ENCODE measurements at places on chromosomes 2 and 18.

- DNase-seq = no peak
These were observed 12.8 kb downstream of the SPEG start for GRCh38 chr2:219447242-219448098.

DNA sequence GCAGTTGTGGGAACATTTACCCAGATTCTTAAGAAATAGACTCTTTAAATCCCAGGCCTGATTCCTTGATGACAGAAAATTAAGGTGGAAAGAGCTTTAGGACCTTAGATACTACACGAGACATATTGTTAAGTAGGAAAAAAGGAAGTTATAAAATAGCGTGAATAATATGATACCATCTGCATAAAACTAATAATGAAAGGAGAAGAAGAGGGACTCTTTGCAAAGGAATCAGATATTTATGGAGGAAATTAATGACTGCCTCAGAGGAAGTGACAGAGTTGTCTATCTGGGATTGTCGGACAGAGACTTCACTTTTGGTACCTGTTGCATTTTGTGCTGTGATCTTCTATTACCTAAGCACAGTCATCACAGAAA is 20.8 kb downstream of the APCDD1 start:
- DNase-seq = no peak

GRCh38 chr2:223887127-223887526 is 49.7 kb upstream of the AP1S3 start:
- DNase-seq = no peak

GRCh38 chr2:85997017-85997970 is 108.4 kb downstream of the POLR1A start:
- no peak for DNase-seq

DNA sequence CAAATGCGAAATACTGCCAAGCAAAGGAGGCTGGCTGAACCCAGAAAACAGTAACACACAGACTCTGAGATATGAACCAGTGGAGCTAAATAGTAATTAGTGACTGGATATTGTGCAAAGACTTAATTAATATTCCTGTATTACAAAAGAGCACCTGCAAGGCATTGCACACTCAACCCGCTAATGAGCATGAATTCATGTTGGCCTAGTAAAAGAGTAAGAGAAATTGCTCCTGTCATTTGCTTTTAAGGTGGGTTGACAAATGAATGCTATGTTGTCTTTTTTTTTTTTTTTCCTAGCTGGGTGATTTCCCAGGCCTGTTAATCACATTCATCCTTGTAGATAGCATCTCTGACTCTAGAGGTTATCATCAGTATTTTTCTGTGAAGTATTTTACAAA is 87.0 kb upstream of the CERS6 start:
- DNase-seq = no peak
